ENCODE measurements at places on chromosomes 7 and 10.

DNA sequence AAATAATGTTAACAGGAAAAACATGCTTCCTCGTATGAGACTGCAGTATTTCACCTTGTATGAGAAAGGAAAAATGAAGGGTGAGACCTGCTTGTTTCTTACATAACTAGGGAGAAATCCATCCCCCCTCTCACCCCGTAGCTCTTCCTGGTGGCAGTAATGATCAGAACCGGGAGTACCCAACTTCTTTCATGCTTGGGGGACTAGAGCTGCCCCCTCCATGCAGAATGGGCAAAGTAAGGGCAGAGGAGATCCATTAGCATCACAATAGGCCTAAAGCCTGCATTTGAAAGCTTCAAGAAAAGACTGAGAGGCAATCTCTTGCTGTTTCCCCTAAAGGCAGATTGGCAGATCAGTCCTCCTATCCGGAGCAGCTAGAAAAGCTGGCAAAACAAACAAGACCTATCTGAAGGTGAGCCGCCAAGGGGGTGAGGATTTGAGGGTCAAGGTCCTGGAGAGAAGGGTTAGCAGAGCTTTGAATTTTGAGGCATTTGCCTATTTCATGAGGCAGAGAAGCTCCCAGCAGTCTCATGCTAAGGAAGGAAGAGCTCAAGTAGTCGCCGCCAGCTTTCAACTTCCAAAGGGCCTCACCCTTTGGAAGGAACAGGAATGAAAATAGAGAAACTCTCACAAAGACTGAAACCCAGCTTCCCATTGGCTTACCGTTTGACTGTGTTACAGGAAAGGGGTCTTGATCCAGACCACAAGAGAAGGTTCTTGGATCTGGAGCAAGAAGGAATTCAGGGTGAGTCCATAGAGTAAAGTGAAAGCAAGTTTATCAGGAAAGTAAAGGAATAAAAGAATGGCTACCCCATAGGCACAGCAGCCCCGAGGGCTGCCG is 36.2 kb downstream of the BAG3 start:
- no peak for DNase-seq

DNA sequence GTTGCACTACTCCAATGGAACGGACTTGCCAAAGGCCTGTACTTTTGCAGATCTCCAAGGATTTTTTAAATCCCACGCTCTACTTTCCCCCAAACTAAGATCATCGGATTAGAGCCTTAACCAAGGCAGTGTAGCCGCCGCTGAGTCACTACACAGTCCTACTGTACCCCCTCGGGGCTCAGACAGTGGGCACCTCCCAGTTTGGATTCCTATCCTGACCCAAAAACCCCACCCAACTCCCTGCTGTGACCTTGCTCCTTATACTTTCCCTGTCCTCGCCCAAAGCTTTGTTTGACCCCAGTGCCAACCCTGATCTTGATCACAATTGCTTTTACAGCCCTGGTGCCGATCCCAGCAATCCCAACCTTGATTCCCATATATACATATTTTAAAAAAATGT is 17.5 kb upstream of the PLAU start:
- DNase-seq = no peak

DNA sequence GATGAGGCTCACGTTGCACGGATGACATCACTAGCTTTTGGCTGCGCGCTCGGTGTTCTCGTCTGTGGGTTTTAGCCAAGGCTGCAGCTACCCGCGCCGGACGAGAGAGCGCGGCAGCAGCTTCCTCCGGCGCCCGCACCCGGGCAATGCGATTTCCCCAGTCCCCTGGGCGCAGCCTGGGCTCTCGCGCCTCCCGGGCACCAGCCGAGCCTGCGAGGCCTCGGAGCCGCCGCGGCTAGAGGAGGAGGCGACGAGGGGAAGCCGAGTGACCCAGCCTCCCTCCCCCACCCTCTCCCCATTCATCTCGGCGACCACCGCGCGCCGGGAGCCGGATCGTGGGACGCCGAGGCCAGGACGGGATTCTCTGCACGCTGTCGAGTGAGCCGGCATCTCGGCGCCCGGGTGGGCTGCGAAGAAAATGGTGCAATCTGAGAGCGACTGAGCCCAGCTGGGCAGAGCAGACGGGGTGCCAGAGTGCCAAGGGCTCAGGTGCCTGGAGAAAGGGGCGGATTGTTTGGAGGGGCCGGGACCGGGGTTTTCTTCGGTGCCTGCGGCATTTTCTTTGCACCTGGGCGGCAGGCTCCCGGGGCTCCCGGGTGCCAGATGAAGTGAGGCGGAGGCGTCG is 1.2 kb upstream of the TMEM178B start:
- peak; percentile 69 for DNase-seq

DNA sequence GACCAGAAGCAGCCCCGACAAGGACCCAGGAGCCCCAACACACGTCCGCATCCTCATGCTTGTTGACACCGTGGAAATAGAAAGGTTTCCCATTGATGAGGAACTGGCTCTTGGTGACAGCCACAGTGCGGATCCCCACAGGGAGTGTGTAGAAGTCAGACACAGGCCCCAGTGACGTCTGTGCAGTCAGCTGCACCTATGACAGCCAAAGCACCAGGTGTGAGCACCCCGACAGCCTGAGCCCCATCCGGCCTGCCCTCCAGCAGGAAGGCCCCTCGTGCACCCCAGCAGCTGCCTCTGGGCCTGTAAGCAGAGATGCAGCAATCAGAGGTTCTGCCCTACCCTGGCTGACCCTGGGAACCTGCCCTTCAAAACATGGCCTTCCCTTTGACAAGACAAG is 7.1 kb downstream of the GUSB start:
- DNase-seq = no peak

- no peak for DNase-seq
These were observed 31.1 kb downstream of the PYROXD2 start for GRCh38 chr10:98383869-98384268.

DNA sequence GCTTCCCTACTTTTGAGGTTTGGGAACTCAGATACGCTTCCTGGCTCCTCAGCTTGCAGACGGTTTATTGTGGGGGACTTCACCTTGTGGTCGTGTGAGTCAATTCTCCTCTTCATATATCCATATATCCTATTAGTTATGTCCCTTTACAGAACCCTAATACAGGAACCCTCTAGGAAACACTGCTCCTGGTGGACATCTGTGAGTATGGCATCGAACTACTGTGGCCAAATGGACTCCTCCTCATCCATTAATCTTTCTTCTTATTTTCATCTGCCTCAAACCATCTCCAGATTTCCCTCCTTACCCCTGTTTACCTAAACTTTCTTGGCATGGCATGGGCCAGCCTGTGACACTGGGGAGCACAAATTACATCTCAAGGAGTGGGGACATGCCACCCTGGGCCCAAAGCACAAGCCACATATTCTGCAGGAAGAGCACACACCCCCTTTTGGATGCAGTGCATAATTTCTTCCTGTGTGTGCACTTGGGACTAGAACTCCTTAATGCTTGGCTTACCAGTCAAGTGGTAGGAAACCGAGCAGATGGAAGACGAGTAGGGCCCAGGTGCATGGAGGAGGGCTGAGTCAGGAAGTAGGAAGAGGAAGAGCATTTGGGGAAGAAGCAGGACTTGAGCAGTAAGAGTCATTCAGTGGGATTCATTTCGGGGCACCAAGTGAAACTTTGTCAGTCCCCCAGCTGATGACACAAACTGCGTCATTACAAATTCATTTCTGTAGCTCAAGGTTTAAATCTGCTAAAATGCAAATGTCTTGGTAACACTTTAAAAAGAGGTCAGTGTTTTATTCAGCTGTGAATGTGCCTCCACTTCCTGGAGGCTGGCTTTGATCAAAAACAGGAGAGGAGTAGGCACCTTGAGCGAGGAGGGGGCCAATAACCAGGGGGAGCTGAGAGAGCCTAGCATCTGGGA is 80.8 kb upstream of the PLXNA4 start:
- no peak for DNase-seq

- no peak for DNase-seq
These were observed 62.3 kb upstream of the PDLIM1 start for GRCh38 chr10:95353123-95353522.

- DNase-seq = no peak
These were observed 399.2 kb downstream of the SORCS1 start for GRCh38 chr10:106765241-106765754.

DNA sequence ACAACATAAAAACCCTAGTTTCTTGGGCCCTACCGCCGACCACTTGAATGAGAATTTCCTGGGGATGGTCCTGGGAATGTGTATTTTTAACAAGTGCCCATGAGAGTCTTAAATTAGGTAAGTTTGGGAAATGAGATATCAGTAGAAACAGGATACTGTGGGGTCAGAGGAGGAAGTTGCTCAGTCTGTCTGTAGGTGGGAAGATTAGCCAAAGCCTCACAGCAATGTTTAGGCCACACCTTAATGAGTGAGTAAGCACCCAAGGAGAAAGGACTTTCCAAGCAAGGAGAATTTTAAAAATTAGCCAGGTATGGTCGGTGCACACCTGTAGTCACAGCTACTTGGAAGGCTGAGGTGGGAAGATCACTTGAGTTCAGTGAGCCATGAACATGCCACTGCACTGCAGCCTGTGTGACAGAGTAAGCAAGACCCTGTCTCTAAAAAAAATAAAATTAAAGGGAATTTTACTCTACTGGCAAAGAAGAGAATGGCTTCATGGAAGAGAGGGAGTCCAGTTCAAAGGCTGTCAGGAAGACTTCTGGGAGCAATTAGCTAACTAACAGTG is 31.9 kb downstream of the PAPSS2 start:
- no peak for DNase-seq

GRCh38 chr10:12181065-12181775 is 14.5 kb downstream of the NUDT5 start:
- no peak for DNase-seq

DNA sequence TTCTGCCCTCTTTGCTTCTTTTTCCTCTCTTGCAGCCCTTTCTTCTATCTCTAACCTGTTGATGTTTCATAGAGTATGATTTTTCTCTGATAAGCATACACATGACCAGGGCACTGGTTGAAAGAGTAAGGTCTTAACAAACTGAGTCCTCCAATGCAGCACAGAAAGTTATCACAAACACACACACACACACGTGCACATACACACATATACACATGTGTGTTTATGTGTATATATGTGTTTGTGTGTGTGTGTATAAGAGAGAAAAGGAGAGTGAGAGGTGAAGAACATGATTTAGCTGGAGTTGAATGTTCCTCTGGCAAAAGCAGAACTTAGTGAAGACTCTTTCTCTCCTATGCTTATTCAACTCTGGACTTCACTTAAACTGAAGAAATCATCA is 130.0 kb downstream of the KLF6 start:
- no peak for DNase-seq

GRCh38 chr10:1089017-1089689 is 33.0 kb downstream of the WDR37 start:
- DNase-seq = no peak

GRCh38 chr10:88392222-88392621 is 190.9 kb downstream of the RNLS start:
- DNase-seq = no peak

DNA sequence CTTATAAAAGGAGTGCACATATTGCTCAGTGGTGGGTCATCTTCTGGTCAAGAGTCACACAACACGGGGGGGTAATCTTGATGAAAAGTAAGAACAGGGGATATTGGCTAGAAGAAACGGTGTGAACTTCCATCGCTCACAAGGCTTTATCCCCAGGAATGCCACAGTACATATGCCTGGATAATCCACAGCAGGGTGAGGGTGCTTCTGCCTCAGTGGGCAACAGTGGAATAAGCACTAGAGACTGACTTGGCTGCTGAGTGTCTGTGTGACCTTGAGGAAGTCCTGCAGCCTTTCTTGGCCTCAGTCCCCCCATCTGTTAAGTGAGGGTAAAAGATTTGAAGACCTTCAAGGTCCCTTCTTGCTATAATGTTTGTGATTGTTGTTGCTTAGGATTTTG is 44.9 kb upstream of the SHH start:
- DNase-seq = no peak

DNA sequence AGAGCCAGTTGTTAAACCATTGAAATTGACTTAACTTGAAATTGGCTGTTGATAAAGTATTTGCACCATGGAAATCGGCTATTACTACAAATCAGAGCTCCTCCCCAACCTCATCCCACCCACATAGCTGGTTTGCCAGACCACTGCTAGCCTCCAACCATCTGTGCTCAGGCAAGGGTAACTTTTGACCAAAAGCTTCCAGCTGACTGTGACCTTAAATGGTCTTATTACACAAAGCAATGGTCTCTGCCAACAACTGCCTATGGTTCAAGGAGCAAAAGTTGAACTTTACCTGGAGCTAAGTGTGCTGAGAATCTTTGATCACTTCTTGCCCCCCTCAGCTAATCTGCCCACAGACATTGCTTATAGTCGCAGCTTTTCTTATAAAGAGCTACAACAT is 48.5 kb upstream of the ADRB1 start:
- no peak for DNase-seq

DNA sequence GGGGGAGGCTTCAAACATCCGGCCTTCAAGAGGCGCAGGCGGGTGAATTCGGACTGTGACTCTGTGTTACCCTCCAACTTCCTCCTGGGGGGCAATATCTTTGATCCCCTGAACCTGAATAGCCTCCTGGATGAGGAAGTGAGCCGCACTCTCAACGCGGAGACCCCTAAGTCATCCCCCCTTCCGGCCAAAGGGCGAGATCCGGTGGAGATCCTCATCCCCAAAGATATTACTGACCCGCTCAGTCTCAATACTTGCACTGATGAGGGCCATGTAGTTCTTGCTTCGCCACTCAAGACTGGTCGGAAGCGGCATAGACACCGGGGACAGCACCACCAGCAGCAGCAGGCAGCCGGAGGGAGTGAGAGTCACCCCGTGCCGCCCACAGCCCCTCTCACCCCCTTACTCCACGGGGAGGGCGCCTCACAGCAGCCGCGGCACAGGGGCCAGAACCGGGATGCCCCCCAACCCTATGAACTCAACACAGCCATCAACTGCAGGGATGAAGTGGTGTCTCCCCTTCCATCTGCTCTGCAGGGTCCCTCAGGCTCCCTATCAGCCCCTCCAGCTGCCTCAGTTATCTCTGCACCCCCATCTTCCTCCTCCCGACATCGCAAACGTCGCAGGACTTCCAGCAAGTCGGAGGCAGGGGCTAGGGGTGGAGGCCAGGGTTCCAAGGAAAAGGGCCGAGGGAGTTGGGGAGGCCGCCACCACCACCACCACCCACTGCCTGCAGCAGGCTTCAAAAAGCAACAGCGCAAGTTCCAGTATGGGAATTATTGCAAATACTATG is 1.1 kb downstream of the MEPCE start:
- DNase-seq = no peak

DNA sequence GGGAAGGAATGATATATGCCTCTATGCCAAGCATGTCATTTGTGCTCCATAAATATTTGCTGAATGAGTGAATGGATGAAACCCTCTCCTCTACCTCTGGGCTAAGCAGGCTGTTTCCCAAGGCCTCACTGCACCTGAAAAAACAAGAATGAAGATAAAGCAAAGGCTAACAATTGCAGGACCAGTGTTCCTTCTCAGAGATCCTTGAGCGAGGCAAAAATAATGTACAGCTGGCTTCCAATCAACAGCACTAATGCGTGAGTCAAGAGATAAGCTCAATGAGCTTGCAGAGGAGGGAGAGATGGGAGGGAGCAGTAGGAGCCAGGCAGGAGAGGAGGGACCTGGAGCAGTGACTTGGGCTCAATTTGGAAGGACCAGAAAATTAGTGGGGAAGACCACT is 144.5 kb upstream of the NFE2L3 start:
- no peak for DNase-seq

DNA sequence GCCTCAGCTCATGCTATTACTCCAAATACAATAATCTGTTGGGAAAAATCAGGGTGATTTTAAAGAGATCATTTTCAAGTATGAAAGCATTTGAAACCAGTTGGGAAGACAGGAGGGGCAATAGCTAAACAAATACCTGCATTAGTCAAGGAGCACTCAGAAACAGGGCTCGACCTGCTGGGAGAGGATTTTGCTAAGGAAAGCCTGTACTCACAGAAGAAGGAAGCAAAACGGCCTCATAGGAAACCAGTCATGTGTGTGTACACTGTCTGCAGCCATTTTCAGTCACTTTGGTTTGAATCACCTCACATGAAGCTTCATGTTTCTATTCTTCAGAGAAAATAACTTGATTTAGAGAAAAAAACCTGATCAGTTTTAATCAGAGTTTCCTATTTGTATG is 38.6 kb downstream of the FZD1 start:
- no peak for DNase-seq
